Stimulated activated CD4-positive, alpha-beta T cell treated with anti-CD3 and anti-CD28 coated beads, Interleukin-4, amount 100 ng/mL, for 1 hour (primary cell): ENCODE measurements at places on chromosomes 7 and 10.

DNA sequence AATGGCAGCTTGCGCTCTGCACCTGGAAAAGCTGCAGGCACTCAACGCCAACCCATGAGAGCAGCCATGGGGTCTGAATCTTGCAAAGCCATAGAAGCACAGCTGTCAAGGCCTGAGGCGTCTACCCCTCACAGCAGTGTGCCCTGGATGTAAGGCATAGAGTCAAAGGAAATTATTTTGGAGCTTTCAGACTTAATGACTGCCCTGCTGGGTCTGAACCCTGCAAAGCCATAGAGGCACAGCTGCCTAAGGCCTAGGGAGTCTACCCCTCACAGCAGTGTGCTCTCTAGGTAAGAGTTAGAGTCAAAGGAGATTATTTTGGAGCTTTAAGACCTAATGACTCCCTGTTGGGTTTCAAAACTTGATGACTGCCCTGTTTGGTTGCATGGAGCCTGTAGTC, 706.9 kb upstream of the VSTM2A start:
- no peak for DNase-seq

DNA sequence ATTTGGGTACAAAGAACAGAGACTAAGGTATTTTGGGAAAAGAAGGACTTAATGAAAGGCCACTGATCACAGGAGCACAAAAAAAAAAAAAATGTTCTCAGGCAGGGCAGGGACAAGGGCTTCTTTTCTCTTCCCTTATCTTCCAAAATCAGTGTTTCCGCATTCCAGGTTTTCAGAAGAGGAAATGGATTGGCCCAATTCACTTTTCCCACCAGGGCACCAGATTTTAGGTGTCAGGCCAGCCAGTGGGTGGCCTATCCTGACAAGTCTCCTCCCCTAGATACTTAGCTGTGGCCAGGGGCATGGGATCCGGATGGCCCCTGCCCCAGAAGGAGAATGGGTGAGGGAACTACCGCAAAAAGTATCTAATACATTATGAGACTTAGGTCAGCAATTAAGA, 88.9 kb upstream of the WAC start:
- no peak for DNase-seq

- DNase-seq, result no peak
Observed at GRCh38 chr7:84913731-84914130, 273.1 kb downstream of the SEMA3D start.

DNA sequence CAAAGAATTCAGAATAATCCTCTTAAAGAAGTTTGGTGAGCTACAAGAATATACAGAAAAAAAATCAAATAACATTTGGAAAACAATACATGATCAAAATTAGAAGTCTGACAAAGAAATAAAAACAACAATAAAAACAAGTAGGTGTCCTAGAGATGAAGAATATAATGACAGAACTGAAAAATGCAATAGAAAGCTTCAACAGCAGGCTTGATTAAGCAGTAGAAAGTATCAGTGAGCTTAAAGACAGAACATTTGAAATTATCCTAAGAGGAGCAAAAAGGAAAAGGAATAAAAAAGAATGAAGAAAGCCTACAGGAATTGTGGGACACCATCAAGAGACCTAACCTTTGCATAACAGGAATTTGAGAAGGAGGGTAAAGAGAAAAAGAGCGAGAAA, 238.8 kb downstream of the ZEB1 start:
- no peak for DNase-seq

- no peak for DNase-seq
Observed at GRCh38 chr7:69823151-69823744, 225.0 kb downstream of the AUTS2 start.

DNA sequence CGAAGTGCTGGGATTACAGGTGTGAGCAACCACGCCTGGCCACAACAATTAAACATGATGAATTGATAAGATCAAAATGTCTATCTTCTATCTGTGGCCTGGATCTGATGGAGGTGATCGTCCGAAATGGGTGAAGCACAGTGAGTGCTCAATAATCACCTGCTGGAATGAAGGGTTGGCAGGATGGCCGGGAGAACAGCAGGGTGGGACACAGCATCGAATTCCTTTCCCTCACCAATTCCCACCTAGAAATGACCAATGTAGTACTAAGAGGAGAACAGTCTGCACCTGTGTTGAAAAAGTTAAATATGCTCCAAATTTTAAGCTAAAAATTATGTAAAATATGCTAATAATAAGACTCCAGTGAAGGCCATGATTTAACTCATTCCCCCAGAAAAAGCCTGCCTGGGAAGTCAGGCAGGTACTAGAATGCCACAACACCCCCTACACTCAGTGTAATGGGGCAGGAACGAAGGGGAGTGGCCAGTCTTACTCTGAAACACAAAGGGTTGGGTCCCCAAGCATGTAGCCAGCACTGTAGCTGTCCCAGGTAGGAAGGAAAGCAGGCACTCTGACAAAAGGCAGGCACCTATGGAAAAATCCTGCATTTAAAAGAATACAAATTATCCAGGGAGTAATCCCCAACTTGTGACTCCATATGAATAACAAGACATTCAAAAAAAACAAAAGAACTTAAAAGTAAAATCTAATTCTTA, 110.3 kb downstream of the VPS41 start:
- no peak for DNase-seq

DNA sequence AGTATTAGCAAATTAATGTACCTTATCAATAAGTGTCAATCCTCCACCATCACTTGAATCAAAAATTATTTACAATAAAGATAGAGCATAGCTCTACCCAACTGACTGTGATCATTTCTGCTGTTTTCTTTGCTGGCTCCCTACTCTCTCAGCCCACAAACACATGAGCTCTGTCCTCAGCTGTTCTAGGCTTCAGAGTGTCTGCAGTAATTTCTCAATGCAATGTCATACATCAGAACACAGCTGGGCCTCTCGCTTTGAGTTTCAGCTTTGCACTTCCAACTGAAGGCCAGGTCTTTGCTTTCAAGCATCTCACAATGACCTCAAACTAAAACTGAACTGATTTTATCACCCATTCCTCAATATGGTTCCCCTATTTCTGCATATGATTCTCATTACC, 55.7 kb downstream of the RNF133 start:
- no peak for DNase-seq

GRCh38 chr7:124349443-124349842, 316.6 kb upstream of the TMEM229A start:
- no peak for DNase-seq

GRCh38 chr10:29119374-29119773, 169.5 kb upstream of the LYZL1 start:
- no peak for DNase-seq

DNA sequence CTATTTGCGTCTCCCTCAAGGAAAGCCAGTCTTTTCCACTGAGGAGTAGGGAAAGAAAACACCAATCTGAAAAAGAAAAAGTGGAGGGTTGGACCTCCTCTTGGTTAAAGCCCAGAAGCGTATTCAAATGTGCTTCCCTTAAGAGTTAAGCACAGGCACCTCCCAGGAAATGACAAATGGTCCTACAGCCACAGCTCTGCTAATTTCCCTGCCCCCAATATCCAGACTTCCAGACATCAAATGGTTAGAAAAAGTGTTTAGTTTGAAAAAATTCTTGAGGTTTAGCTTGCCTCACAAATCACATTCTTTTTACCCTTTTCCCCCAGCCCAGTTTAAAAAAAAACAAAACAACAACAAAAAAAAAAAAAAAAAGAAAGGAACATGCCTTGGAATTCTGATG, 19.0 kb upstream of the COL1A2 start:
- no peak for DNase-seq

DNA sequence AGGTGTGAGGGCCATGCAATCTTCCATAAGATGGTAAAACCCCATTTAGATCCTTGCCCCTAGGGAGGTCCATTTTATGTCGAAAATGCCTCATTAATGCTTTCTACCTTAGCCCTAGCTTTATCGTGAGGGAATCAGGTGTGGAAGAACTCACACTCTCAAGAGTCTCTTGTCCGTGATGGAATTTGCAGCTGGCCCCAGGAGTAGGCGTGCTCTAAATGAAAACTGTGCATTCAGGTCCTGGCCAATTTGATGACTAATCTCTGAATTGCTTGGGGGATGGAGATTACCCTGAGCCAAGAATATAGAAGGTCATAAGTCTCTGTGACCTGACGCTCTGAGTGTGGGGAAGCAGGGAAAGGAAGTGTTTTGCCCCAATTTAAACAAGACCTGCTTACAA, 6.6 kb downstream of the C10orf90 start:
- no peak for DNase-seq

DNA sequence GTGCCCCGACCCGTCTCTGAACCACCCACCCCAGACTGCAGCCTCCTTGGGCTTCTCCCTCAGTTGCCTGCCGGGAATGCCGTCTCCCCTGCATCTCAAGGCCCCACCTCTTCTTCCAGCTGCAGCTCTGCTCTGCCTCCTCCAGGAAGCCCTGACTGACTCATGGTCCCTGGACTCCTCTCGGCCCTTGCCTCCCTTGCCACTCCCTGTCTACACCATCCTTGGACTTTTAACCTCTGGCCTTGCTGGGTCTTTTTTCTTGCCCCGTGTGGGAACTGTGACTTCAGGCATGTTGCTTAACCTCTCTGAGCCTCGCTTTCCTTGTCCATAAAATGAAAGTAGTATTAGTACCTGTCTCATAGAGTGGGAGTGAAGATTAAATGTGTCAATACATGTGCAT, 56.3 kb downstream of the C10orf105 start:
- no peak for DNase-seq

- DNase-seq, result no peak
Observed at GRCh38 chr7:118606602-118607001, 382.1 kb downstream of the ANKRD7 start.

DNA sequence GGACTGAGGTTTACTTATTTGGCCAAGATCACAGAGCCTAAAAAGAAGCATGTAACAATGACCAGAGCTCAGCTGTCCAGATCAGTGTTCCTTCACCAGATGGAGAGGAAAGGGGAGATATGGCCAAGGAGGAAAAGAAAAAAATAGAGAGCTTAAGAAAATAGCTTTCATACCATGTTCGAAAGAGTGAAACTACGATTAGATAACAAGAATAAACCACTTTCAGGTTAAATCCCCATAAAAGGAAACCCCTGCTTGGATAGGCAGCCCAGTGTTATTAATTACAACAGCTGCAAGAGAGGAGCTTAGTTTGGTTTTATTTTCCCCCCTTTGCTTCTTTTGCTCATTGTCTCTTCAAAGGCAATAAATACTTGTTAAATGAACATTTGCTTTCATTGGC, 160.8 kb downstream of the ZNF438 start:
- DNase-seq, result no peak

DNA sequence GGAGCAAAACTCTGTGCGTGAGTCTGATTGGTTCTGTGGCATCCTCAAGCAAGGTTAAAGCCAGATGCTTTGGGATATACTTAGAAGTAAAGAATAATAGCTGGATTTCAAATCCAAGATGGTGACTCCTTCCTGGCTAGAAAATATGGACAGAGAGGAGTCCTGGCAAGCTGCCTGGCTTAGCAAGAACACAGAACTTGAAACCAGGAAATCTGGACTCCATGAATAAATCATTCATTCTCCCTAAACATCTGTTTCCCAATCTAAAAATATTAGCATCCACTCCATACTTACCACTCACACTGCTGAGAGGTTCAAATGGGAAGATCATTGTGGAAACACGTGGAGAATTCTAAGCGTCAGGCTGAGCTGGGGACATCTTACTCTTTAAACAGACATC, 1074.1 kb upstream of the AUTS2 start:
- DNase-seq, result no peak

GRCh38 chr10:43905512-43906236, 257.0 kb upstream of the ZNF32 start:
- DNase-seq, result no peak

DNA sequence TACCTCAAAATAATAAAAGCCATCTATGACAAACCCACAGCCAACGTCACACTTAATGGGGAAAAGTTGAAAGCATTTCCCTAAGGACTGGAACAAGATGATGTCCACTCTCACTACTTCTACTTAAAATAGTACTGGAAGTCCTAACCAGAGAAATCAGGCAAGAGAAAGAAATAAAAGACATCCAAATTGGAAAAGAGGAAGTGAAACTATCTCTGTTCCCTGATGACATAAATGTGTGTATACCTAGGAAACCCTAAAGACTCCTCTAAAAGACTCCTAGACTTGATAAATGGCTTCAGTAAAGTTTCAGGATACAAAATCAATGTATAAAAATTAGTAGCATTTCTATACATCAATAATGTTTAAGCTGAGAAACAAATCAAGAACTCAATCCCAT, 314.1 kb downstream of the WDR37 start:
- no peak for DNase-seq

DNA sequence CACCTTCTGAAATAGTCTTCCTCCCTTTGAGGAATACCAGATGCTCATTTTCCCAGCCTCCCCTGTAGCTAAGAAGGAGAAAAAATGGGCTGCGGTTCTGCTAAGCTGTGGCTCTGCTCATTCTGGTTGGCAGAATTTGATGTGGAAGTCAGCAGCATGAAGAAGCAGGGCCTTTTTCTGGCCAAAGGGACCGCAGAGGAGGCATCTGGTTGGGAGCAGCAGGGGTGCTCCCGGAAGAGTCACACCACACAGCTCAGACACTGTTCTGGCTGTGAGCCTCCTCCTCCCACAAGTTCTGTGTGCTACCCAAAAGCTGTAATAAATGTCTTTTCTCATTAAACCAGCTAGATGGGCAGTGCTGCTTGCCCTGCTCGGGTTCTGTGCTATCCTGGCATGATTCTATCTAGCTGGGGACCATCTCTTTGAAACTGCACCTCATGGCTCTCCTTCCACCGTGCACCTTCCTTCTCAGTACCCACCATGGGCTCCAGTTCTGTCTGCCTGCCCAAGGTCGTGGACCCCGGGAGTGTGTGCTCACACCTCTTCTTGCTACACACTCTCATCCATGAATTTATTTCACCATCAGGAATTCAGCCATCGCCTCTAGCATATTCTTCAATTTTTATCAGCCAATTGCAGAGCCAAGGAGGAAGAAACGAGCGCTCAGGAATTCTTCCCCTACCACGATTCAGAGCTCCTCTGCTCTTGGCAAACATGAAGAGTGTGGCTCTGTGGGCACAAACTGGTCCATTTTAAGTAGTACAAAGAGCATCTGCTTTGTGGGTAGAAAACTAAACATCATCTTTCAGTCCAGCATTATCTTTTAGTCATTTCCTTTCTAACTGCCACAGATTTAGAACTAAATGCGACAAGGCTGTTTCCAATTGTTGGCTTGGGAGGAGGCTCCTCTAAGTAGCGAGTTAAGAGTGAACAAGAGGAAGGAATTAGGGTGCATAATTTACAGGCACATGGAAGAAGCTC, 76.9 kb downstream of the FAM171A1 start:
- no peak for DNase-seq

DNA sequence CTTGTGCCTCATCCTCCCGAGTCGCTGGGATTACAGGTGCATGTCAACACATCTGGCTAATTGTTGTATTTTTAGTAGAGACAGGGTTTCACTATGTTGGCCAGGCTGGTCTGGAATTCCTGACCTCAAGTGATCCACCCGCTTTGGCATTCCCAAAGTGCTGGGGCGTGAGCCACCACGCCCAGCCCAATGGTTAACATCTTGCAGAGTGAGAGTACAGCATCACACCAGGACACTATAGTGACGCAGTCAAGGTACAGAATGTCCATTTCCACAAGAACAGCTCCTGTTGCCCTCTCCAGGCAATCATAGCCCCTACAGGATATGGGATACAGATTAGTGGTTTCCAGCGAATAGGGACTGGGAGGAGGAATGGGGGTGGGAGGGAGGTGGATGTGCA, 34.0 kb downstream of the MYO1G start:
- no peak for DNase-seq

- no peak for DNase-seq
Observed at GRCh38 chr10:48541144-48541795, 63.6 kb downstream of the ARHGAP22 start.
